ENCODE measurements at places on chromosomes 13 and 19.
A peak's percentile ranks its signal among the peaks of the same experiment; 100 is the strongest.

DNA sequence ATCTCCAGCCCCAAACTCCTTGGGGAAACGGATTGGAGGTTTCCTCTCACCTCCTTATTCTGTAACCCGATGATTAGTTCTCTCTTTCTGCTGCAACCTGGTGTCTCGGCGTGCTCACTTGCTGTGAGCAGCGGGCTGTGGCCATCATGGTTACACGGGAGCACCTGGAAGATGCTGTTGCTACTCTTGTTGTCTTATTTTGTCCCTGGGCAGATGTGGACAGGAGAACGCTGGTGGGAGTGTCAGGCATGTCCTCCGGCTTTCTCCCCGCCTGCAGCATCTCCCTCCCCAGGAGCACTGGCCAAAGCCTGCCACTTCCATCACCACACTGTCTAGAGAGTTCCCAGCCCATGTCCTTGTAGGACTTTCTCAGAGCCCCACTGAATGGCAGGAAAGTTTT, 211.8 kb upstream of the ZNF536 start:
- DNase-seq, result no peak

GRCh38 chr19:33522371-33522662, 726 bp upstream of the PEPD start:
- no peak for DNase-seq

GRCh38 chr13:49248622-49249002, 887 bp downstream of the CDADC1 start:
- no peak for DNase-seq

GRCh38 chr19:39463403-39463802, 17.2 kb upstream of the TIMM50 start:
- DNase-seq, result no peak

DNA sequence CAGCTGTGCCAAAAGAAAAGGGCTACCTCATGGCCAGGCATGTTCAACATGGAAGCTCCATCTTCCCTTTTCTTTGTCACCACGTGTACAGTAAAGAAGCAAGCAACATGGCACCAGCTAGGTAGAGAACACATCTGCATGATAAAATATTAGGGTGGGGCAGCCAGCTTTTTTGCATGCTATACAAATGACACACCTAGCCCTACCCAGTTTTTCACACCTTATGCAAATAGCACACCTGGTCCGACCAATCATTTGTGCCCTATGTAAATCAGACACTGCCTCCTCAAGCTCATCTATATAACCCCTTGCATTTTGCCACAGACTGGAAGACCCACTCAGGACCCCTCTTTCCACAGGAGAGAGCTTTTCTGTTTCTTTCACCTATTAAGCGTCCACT, 85.5 kb downstream of the STOML3 start:
- no peak for DNase-seq

GRCh38 chr19:13847407-13848339, 29.3 kb upstream of the NANOS3 start:
- peak; percentile 56 for DNase-seq

DNA sequence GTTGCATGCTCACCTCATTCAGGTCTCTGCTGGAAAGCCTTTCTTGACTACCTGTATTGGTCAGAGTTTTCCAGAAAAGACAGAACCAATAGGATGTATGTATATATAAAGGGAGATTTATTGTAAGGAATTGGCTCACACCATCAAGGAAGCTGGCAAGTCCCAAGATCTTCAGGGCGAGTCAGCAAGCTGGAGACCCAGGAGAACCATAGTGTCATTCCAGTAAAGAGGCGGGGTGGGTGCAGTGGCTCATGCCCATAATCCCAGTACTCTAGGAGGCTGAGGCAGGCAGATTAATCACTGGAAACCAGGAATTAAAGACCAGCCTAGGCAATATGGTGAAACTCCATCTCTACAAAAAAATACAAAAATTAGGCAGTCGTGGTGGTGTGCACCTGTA, 30.4 kb upstream of the FARP1 start:
- no peak for DNase-seq

- DNase-seq, result peak; percentile 56
Observed at GRCh38 chr19:50368649-50369570, 3.5 kb upstream of the NAPSA start.

GRCh38 chr19:3966051-3967017, 4.6 kb downstream of the DAPK3 start:
- no peak for DNase-seq

- DNase-seq, result no peak
Observed at GRCh38 chr19:3450796-3451411, 29.4 kb downstream of the SMIM24 start.

DNA sequence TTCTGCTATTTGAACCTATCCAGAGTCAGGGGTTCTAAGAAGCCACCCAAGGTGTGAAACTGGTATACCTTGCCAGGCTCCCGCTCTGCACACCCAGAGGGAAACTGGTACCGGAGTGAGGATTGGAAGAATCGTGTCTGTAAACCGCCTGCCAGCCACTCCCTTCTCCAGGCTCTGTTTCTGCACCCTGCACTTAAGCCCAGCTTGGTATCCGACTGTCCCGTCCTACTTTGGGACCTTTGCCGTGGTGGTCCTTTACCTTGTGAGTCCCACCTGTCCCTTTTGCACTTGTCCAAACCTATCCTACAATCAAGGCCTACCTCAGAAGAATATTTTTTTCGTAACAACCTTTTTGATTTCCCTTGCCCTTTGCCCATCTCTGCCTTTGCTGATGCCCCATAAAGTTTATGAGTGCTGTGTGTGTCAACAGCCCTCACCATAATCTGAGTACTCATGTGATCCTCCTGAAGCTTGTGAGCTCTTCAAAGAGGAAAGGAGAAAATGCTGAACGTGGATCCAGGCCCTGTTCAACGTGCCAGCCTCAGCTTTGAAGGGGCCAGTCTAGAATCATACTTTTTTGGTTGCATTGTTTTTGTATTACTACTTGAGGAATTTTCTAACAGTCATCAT, 44.7 kb downstream of the GARRE1 start:
- no peak for DNase-seq

DNA sequence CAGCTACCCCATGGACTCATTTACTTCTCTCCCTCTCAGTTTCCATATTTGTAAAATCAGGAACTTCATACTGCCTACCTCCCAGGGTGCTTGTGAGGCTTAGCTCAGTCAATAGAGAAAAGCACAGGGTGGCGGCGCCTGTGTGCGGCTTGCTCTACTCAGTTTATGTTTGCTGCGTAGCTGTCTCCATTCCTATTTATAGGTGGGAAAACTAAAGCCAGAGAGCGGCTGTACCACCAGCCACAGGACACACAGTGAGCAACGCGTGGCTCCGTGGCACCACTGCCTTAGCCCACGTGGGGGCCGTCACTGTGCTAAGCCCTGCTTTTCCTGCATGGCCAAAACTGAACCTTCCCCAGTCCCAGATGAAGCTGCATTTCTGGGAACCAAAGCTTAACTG, 292.4 kb downstream of the TEX29 start:
- DNase-seq, result no peak

- DNase-seq, result no peak
Observed at GRCh38 chr19:21602082-21602658, 96.8 kb downstream of the ZNF429 start.

DNA sequence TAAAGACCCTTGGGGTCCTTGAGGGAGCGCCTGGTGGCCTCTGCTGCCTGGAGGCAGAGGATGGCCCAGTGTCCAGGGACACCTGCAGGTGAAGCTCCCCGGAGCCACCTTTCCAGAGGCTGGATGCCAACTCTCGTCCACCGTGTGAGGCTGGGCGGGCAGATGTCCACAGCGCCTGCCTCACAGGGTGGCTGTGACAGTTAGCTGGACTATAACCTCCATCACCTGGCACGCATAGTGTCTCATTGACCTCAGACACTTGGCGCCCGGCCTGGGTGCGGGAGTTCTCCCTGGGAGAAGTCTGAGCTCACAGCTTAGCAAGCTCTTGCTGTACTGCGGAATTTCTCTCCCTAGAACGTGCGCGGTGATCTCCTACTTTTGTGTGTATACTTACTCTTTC, 9.8 kb downstream of the BICRA start:
- DNase-seq, result no peak

DNA sequence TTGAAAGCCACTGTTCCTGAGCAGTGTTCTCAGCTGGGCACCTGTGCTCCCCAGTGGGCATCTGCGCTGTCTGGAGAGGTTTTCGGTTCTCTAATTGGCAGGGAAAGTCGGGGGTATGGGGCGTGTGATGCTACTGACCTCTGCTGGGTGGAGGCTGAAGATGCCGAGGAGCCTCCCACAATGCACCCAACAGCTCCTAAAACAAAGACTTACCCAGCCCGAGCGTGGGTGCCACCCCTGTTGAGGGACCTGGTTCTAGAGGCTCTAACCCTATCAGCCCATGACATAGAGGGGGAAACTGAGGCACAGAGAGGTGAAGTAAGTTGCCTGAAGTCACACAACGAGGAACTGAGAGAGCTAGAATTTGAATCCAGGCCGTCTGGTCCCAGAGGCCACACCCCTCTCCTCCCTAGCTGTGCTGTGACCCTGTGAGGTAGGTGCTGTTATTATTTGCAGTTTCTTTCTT, 2.3 kb downstream of the SPACA4 start:
- DNase-seq, result peak; percentile 32

GRCh38 chr19:38654628-38655055, 7.2 kb downstream of the ACTN4 start:
- DNase-seq, result no peak

GRCh38 chr19:9847087-9847671, 12.1 kb downstream of the PIN1 start:
- no peak for DNase-seq

GRCh38 chr19:14103310-14103709, 12.8 kb upstream of the SAMD1 start:
- no peak for DNase-seq

GRCh38 chr13:48969685-48970084, 6.0 kb upstream of the FNDC3A start:
- DNase-seq, result no peak

DNA sequence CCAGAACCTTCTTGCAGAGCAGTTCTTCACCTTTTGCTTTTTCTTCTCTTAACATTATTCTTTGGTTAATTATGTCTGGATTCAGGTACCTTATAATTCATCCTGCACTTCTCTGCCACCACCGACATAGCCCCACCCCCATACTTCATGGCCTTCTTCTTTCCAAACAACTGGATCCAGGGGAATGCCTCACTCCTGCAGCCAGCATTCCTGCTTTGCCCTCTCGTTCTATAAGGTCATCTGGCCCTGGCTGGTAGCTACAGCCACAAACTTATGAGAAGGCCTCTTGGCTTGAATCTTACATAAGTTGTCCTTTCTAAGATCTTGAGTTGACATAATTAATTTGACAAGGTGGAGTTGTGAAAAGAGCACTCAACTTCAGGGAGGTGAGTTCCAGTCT, 84.1 kb upstream of the FRY start:
- DNase-seq, result no peak

- no peak for DNase-seq
Observed at GRCh38 chr19:30109565-30109964, 167.5 kb downstream of the URI1 start.

- DNase-seq, result no peak
Observed at GRCh38 chr19:10648360-10648759, 5.8 kb upstream of the ILF3 start.

- no peak for DNase-seq
Observed at GRCh38 chr13:33271759-33272158, 13.8 kb downstream of the STARD13 start.

DNA sequence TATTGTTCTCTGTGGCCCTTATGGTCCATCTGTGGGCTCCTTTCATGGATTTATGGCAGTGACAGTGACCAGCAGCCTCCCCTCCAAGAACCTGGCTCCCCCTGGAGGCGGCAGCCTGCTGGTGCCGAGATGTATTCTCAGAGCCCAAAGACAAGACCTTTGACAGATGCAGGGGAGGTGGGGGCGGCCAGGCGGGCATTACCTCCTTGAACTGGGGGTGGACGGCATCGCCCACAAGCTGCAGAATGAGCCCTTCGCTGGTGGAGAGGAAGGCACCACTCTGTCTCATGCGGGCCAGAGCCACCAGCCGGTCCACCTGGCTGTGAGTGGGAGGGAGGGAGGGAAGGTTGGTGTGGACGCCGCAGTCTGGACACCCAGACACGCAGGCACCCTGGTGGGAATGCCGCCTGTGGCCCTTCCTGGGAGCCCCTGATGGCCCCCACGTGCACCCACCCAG, 6.6 kb downstream of the ISOC2 start:
- peak; percentile 40 for DNase-seq

DNA sequence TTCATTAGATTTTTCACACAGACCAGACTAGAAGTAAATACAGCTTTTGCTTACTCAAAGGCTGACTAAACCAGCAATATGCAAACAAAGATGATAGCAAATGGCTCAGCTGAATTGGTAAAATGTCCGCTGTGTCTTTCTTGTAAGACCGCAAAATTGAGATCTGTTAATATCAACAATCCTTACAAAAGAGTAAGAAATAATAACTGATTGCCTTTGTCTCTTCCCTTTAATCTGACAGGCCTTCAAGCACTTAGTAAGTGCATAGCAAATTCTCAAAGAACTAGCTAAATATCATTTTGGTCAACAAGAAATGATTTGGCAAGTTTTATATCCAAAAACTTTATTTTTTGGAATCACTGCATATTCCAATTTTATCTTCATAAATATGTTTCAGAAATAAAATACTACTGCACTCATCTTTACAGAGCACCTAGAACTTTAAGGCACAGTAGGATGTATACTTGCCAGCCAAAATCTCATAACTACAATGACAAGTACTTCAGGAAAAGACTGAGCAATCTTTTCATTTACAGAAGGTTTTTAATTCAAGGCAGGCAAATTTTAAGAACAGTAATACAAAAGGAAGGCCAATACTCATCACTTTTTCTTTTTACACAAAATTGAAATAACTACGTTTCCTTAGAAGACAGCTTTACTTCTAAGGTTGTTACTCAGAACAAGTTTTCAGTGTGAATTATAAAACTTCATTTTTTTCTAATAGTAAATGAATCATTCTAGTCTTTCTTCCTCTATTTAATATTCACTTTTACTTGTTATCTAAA, 1.1 kb downstream of the ELF1 start:
- no peak for DNase-seq

GRCh38 chr19:15323496-15324235, 8.7 kb downstream of the BRD4 start:
- DNase-seq, result no peak

GRCh38 chr19:53123400-53123799, 9.3 kb downstream of the ZNF415 start:
- DNase-seq, result no peak

- DNase-seq, result no peak
Observed at GRCh38 chr13:29499506-29500165, 95.9 kb downstream of the SLC7A1 start.

DNA sequence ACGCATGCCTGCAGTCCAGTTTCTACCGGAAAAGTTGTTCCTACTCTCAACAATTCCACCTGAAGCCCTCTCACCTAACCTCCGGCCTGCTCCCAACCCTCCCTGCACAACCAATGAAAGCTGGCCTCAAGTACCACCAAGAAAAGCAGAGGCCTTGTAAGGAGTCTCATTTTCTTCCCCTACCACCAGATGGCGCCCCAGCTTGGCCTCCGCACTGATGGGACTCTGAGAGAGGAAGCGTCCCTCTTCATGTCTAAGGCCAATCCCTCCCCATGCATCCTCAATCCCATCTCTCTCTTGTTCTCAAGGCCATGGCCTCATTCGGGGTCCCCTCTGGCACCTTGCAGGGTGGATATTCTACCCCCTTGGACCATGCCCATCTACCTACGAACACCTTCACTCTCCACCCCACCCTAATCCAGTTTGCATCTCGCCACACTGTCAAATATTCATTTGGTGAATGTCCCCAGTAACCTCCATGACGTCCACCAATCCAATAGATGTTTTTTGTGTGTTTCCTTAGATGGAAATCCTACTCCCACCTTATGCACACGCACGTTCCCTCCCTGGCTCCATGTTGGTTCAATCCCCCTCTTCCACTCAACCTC, 412.8 kb downstream of the ZNF536 start:
- peak; percentile 40 for DNase-seq
